Nephron progenitor cell (in vitro differentiated cells): ENCODE measurements at places on chromosomes 5 and 9.

GRCh38 chr5:172171118-172171517 lies 16.9 kb downstream of the STK10 start:
- H3K27ac ChIP-seq = no peak overlapping the region
- H3K27me3 ChIP-seq = peaks cover 11% of the 10 kb centered on the region
- no peak for DNase-seq
- H3K36me3 ChIP-seq = no peaks in the 10 kb centered on the region
- H3K4me1 ChIP-seq = peaks cover 64% of the 10 kb centered on the region
- H3K4me3 ChIP-seq = no peak overlapping the region

- H3K36me3 ChIP-seq = no peaks in the 10 kb centered on the region
- peaks cover 91% of the 10 kb centered on the region for H3K4me1 ChIP-seq
- H3K27me3 ChIP-seq = peaks cover 16% of the 10 kb centered on the region
- H3K27ac ChIP-seq = no peak overlapping the region
- no peak for DNase-seq
Observed at GRCh38 chr9:126528111-126528510, 85.6 kb upstream of the LMX1B start.

DNA sequence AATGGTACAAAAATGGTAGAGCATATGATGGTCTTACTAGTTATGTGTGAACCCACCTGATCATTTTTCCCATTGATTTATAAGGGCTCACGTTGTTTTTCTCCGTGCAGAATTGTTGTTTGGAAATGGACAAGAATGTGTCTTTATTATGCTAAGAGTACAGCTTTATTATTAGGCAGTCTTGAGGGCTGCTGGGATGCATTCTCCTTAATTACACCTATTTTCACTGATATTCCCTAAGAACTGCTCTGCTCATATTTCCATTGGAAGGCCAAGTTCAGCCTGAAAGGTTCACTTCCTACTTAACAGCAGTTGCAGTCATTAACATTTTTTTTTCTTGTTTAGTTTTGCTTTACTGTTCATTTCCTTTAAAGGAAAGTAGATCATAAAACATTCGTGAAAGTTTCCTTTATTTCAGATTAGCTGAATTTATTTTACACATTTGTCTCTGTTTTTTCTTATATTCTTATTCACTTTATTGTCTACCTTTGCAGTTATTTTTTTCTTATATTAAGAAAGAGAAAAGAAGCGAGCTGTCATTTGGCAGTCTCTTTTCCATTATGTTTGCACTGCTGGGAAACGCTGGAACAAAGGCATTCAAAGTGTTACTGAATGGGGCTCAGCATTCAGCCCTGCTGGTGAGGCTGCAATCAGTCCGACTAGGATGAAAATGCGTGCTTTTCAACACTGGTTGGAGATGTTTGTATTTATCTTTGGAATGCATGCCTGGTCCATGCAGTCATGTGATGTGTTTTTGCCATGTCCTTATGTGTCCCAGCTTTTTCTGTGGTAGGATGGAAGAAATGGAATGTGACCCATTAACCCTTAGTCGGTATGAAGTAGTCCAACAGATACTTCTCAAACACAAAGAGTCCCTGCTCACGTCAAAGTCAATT lies 602.7 kb upstream of the ZNF608 start:
- H3K36me3 ChIP-seq = peaks cover 17% of the 10 kb centered on the region
- no peak for DNase-seq
- H3K4me3 ChIP-seq = peak overlapping the region; percentile 75
- no peaks in the 10 kb centered on the region for H3K27me3 ChIP-seq

DNA sequence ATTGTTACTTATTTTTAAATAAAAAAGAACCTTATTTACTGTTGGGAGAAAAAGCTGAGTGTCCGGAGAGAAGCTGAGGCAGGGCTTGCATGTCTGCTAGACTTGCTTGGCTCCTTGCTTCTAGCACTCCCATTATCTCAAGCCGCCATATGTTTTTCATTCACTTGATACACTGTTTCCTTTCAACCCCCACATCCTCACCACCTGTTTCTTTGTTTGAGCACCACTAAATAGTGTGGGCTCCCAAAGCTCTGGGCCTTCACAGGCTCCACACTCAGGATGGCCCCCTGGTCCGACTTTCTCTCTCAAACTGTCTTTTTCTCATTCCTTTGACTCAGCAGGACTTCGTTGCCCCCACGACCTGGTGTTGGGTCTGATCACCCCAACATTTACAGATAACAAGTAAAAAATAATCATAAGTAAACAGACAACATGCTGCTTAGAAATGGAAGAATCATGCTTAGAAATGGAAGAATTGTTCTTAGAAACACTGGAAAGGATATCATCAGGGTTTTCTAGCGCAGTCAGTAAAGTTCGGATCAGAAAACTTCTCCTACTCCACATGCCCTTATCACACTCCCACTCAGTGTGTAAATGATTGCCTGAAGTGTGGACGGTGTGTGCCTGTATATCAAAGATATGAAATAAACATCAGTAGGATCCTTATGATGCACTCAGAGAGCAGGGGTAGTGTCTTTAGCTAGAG lies 58.5 kb downstream of the APTX start:
- no peak overlapping the region for H3K4me3 ChIP-seq
- peaks cover 8% of the 10 kb centered on the region for H3K36me3 ChIP-seq
- H3K27ac ChIP-seq = peak overlapping the region; percentile 15
- no peaks in the 10 kb centered on the region for H3K4me1 ChIP-seq

GRCh38 chr9:12968093-12968492 lies 193.3 kb downstream of the LURAP1L start:
- no peaks in the 10 kb centered on the region for H3K4me1 ChIP-seq
- DNase-seq = no peak
- H3K27ac ChIP-seq = no peak overlapping the region
- H3K27me3 ChIP-seq = peaks cover 3% of the 10 kb centered on the region
- no peaks in the 10 kb centered on the region for H3K36me3 ChIP-seq

DNA sequence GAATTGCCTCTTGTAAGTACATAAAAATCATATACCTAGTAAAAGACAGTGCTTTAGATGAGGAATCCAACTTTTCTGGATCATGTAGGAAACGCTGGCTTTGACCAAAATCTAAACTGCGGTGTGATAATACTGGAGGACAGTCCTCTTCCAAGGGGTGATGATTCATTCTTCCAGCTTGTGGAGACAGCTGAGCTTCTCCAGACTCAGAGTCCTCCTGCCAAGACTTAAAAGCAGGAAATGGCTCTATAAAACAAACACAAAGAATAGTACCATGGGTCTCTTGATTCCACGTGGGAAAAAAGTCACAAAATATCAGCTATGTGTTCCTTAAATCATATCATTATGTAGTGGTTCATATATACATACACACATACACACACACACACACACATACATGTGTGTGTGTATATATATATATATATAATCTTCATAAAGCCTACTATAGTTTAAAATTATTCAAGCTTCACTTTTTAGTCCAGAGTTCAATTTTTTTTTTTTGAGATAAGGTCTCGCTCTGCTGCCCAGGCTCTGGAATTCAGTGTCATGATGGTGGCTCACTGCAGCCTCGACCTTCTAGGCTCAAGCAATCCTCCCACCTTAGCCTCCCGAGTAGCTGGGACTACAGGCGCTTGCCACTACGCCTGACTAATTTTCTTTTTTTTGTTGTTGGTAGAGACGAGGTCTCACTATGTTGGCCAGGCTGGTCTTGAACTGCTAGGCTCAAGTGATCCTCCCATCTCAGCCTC lies 65.0 kb downstream of the PKD2L2 start:
- H3K4me1 ChIP-seq = no peaks in the 10 kb centered on the region
- H3K27me3 ChIP-seq = no peaks in the 10 kb centered on the region
- peak overlapping the region; percentile 61 for H3K27ac ChIP-seq
- H3K4me3 ChIP-seq = no peak overlapping the region

- H3K36me3 ChIP-seq = no peaks in the 10 kb centered on the region
- no peak overlapping the region for H3K27ac ChIP-seq
- no peaks in the 10 kb centered on the region for H3K27me3 ChIP-seq
- DNase-seq = no peak
- peaks cover 73% of the 10 kb centered on the region for H3K4me1 ChIP-seq
Observed at GRCh38 chr5:138655530-138656190, 80.5 kb upstream of the HSPA9 start.

DNA sequence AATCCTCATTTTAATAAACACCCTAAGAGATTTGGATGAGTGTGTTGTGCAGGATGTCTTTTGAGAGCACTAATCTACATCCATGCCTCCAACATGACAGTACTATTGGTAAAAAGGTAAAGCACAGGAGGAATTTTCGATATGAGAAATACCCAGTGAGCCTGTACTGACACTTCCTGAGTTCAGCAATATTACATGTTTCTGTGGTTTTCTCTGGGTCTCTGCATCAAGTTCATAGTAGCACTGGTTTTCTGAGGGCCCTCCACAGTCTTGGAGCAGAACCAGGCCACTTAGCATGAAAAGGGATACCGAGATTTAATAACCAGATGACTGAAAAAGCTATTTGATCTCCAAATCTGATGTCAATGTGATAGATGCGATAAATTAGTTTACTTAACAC lies 524.1 kb downstream of the TMEM38B start:
- no peak overlapping the region for H3K4me3 ChIP-seq
- no peak overlapping the region for H3K27ac ChIP-seq
- DNase-seq = no peak
- no peaks in the 10 kb centered on the region for H3K4me1 ChIP-seq
- H3K36me3 ChIP-seq = no peaks in the 10 kb centered on the region

GRCh38 chr5:168422431-168422830 lies 63.8 kb upstream of the RARS1 start:
- DNase-seq = no peak
- H3K36me3 ChIP-seq = no peaks in the 10 kb centered on the region
- H3K4me1 ChIP-seq = peaks cover 9% of the 10 kb centered on the region

- H3K4me1 ChIP-seq = peaks cover 3% of the 10 kb centered on the region
- no peak overlapping the region for H3K27ac ChIP-seq
- DNase-seq = no peak
- peaks cover 6% of the 10 kb centered on the region for H3K27me3 ChIP-seq
- no peak overlapping the region for H3K4me3 ChIP-seq
Observed at GRCh38 chr5:14594378-14595074, 12.9 kb downstream of the OTULINL start.

GRCh38 chr5:164277720-164278119 lies 772.3 kb downstream of the MAT2B start:
- no peaks in the 10 kb centered on the region for H3K36me3 ChIP-seq
- no peaks in the 10 kb centered on the region for H3K4me1 ChIP-seq
- H3K4me3 ChIP-seq = no peak overlapping the region

- DNase-seq = no peak
- peaks cover 38% of the 10 kb centered on the region for H3K27me3 ChIP-seq
- H3K36me3 ChIP-seq = no peaks in the 10 kb centered on the region
- H3K27ac ChIP-seq = no peak overlapping the region
Observed at GRCh38 chr9:122015170-122015821, 77.8 kb downstream of the TTLL11 start.

DNA sequence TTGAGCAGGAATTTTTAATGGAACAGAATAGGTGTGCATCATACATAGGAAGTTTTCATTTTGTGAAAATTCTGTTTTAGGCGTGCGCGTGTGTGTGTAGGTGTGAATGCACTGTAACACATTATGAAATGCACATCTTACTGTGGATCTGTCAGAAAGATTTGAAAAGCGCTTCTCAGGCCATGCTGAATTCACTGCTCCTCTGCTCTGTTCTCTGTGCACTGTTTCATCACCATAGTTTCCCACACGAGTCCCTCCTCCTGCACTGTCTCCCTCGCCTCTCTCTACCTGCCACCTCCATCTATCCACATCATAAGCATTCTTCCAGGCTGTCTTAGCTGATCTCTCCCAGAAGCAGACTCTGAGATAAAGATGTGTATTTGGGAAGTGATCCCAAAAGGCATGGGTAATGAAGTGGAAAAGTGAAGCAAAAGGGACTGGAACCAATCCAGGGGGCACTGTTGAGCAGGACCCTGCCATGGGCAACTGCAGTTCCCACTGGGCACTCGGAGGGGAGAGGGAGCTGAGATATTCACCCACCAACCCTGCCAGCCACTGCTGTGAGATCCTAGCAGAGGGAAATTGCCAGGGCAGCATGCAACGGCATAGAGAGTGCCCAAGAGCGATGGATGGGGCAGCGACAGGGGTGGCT lies 65.9 kb downstream of the GABBR2 start:
- no peaks in the 10 kb centered on the region for H3K36me3 ChIP-seq
- H3K27ac ChIP-seq = no peak overlapping the region
- no peak for DNase-seq
- no peaks in the 10 kb centered on the region for H3K4me1 ChIP-seq

- DNase-seq = peak; percentile 52
- peak overlapping the region; percentile 81 for H3K4me3 ChIP-seq
Observed at GRCh38 chr9:89497257-89497963, 503 bp downstream of the SEMA4D start.

DNA sequence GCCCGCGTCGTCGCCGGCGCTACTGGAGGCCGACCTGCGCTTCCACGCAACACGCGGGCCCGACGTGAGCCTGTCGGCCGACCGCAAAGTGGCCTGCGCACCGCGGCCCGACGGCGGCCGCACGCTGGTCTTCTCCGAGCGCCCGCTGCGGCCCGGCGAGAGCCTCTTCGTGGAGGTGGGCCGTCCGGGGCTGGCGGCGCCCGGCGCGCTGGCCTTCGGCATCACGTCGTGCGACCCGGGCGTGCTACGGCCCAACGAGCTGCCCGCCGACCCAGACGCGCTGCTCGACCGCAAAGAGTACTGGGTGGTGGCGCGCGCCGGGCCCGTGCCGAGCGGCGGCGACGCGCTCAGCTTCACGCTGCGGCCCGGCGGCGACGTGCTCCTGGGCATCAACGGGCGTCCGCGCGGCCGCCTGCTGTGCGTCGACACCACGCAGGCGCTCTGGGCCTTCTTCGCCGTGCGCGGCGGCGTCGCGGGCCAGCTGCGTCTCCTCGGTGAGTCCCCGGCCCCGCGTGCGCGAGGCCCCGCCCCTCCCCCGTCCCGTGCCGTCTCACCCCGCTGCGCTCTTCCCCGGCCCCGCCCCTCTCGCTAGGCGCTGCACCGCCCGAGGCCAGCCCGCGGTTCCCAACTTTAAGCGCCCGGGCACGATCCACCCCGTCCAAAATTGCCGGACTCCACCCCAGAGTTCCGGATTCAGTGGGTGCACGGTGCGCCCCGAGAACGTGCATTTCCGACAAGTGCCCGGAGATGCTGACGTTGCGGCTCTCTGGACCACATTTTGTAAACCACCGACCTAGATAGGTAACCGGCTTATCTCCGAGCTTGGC lies 42.8 kb downstream of the NEURL1B start:
- peak; percentile 75 for DNase-seq
- peaks cover 47% of the 10 kb centered on the region for H3K27me3 ChIP-seq
- H3K4me1 ChIP-seq = peaks cover 14% of the 10 kb centered on the region
- H3K27ac ChIP-seq = no peak overlapping the region
- H3K4me3 ChIP-seq = peak overlapping the region; percentile 58

DNA sequence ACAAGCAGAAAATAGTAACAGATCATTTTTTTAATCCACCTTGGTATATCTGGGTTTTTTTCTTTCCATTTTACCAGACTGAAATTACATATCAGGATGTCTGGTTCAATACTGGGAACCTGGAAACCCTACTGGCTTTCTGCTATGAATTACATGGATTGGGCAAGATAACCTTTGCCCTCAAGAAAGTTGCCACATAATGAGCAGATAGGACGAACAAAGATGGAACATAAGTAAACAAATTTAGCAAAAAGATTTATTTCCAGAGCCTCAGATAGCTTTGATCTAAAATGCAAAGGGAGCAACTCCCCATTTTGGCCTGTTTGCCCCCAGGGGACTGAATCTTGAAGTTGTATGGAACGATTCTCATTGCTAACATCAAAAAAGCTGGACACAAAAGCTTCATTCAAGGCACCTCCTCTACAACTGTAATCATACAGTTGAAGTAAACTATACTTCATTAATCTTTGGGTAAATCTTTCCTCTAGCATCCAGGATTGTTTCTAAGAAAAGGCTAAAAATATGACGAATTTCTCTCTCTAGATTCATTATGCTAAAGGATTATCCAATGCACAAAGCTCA lies 131.6 kb upstream of the PTGER4 start:
- no peak for DNase-seq
- H3K27me3 ChIP-seq = no peaks in the 10 kb centered on the region
- H3K4me3 ChIP-seq = no peak overlapping the region
